ENCODE measurements at places on chromosomes 2 and 18.

DNA sequence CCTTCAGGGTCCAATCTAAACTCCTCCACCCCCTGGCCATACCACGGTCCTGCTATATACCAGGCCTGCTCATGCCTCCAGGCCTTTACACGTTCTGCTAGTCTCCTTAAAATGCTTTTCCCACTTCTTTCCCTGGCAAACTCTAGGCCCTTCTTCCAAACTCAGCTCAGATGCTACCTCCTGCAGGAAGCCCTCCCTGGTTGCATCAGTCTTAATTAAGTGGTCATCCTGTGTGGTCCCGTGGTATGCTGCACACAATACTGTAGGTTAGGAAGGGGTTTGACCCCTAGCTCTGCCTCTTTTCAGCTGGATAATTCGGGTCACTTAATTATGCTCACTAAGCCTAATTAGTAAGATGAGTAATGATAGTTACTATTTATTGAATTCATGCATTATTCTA is 85.9 kb upstream of the SP3 start:
- no peak for DNase-seq

DNA sequence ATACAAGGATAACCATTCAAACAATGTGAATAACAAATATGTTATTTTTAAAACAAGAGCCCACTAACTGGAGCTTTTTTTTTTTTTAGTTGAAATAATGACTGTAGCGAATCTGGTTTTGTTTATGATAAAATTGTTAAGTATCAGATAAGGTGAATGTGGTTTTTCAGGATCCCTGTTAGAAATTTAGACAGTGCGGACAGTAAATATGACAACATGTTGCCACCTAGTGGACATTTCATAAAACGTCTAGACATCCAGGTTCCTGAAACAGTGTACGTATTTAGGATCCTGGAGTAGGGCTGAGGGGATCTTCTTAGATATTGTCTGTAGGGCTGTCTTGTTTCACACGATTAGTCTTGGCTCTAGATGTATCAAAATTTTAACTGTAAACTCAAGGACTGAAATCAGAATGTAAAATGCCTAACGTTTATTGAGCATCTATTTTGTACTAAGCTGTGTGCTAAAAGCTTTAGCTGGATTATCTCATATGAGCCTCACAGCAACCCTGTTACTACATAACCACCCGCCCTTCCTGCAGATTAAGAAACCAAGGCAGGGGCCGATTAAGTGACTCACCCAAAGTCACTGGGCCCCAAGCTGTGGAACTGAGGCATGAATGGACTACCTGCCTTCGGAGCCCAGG is 23.9 kb upstream of the CCDC68 start:
- no peak for DNase-seq

DNA sequence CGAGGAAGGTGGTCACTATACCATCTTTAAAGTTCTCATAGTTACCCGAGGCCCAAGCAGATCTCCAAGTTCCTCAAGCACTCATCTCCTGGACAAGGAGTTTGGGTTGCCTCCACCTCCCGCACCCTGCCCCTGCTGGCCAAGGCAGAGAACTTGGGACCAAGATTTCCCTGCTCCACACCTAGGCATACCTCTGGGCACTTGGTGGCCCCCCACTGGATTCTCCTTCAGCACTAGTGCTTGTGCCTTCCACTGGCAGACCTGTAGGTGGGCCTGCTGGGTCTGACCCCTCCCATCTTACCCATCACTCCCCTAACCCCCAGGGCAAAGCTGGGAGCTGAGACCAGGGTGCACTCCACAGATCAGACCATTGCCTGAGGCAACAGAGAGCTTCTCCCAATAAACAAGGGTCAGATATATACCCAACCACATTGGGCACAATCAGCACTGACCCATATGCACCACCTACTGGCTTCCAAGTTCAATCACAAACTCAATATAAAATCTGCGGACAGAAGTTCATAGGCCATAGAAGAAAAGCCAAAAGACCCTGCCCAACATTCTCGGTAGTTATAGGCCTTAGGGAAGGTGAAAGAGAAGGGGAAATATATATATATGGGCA is 244.2 kb downstream of the EXOC6B start:
- no peak for DNase-seq

DNA sequence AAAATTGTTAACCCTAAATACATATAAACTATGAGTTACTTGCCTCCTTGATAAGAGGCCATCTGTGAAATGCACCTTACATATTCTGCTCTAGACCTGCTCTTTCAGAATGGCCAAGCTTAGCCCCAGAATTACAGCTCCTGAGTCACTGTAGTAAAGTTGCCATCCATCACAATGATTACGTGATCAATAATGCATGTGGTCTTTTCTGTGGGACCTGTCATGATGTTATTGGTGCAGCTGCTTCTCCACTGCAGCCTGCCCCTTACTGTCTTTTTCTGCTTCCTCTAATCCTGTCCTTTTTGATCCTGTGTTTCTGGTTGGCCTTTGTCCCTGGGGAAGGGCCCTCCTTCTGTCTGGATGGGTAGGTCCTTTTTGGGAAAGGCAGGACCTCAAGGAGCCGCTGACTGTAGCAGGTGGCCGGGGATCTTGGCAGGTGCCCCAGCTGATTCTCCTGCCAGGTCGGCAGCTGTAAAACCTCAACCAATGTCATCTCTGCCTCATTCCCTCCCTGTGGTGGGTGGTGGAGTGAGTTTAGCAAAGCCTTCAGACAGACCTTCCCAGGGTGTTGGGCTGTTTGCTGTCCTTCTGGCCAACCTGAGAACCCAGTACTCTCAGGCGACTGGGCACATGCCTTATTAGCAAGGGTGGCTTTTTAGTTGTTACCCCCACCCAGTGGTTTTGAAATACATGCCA is 126.2 kb upstream of the EML6 start:
- no peak for DNase-seq

- no peak for DNase-seq
Observed at GRCh38 chr2:69811591-69811990, 17.9 kb upstream of the GMCL1 start.

- DNase-seq: no peak
Observed at GRCh38 chr18:74282755-74283554, 8.8 kb downstream of the CYB5A start.

DNA sequence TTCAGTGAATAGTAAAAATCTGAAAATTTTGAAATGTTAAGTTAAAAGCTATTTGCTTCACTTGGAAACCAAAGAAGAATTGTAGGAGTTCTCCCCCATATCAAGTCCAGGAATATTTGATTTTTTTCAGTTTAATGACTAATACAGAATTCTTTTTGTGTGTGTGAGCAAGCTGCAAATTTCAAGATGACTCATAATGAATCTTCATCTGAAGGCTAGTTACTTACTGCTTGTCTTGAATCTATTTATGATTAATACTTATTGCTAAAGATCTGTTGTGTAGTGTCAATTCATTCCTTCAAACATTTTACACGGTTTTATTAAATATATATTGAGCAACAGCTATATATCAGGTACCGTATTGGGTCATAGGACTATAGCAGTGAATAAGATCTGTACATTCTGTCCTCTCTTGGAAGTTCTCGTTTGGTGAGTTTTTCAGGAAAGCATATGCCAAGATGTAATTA is 47.8 kb upstream of the CAVIN2 start:
- no peak for DNase-seq

Data from stimulated activated CD4-positive, alpha-beta T cell treated with anti-CD3 and anti-CD28 coated beads, Interleukin-12 subunit alpha, Interleukin-12 subunit beta, amount 100 ng/mL, for 24 hours (primary cell).